ENCODE measurements at places on chromosomes 7 and 10.
A peak's percentile ranks its signal among the peaks of the same experiment; 100 is the strongest.

DNA sequence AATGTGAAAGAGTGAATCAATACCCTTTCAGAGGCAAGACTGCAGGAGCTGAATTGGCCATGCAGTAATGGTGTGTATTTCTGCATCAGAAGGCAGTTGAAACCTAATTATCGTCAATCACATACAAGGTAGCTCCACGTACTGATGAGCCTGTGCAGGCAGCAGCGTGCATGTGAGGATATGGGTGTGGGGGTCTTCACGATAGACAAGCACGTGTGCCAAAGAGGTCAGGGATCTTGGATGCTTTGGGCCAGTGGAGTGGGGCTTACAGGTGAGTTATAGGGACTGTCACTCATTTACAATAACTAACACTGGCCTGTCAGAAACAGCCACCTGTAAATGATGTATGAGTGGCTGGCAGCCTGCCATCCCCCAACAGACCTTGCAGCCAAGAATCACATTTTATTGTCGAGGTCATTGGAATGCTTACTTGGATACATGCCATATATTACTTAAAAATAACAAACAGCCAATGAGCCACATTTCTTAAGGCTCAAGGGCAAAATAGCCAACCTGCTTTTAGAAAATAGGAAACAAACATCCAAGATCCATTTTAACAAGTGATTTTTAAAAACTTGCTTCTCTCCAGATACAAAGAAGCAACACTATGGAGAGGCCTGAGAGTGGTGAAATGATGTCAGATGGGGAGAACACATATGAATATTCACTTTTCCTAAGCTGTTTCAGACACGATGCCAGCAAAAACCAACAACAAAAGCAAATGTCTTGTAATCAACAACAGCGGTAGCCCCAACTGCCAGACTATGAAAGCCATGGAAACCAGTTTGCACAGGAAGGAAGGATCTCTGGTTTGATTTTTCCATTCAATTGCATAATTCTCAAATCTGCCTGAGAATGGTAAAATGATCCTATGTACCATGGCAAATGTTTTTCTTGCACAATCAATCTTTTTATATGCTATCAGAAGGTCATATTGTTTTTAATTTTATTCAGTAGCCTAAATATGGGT is 210.7 kb downstream of the SKAP2 start:
- DNase-seq, result peak; percentile 87

DNA sequence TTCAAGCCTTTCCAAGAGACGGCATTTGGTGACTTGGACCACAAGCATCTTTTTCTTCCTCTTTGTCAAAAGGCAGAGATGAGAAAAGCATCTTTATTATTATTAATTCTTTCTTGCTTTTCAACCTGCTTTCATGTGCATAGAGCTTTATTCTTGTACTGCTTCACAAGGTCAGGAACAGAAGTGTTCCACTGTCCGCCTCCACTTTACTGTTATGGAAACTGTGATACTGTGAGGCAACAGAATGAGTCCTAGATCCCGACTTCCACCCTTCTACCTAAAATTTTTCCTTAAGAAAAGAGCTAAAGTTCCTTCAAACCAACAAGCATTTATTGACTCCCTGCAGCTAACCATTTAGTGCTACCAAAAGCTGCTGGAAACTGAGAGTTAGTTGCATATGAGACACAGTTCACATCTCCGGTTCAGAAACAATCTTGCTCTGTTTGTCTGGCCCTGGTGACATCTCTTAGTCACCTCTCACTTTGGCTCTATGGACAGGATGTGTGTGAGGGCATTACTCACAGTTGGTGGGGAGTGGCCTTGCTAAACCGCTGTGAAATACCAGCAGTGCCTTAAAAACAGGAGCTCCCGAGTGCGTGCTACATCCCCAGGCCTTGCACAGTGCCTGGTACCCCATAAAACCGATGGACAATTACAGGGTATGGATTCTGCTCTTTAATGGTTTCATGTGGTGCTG is 77.1 kb upstream of the TRIL start:
- peak; percentile 92 for DNase-seq

DNA sequence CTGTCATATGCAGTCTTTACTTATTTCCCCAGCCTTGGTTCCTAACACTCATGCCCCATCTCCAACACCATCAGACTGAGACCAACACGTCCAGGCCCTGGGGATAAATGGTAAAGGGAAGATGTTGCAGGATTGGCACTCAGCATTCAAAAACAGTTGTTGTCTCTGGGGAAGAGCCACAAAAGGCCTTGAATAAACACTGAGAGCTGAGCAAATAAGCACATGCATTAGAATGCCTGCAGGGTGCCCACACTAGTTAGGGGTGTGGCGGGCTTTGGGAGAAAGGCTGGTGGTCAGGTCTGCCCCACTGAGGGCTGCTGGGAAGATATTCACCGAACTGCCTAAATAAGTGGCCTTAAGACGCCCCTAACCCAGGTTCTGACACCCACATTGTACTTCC is 391.0 kb downstream of the GFRA1 start:
- DNase-seq, result no peak

DNA sequence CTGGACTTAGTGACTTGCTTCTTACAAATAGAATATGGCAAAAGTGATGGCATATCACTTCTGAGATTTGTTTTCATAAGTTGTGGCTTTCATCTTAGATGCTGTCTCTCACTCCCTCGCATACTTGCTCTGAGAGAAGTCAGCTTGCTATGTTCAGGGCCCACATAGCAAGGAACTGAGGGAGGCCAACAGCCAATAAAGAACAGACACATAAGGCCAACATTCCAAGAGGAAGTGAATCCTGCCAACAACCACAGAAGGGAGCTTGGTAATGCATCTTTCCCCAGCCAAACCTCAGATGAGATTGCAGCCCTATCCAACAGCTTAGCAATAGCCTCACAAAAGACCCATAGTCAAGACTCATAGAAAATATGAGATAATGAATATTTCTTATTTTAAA is 39.2 kb upstream of the DMTF1 start:
- DNase-seq, result no peak

GRCh38 chr10:127952575-127952869 is 45.6 kb downstream of the PTPRE start:
- no peak for DNase-seq
